Activated T-cell treated with anti-CD3 and anti-CD28 coated beads for 1 hour (primary cell): ENCODE measurements at places on chromosomes 2 and 18.

DNA sequence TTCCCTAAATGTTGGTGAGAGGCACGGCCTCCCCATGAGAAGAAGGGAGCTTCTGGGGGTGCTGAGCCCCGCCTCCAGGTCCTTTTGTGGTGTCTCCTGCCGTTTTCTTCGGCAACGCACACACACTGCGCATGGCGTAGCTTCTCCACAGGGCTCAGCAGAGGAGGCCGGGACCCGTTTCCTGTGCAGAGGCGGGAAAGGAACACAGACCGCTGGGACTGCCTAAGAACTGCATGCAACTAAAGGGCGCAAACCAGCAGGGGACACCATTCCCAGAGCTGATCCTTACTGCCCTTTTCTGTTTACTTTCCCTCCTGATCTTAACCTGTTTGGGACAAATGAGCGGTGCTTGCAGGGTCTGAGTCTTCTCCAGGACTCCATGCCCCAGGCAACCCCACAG lies 90.3 kb upstream of the CAPN13 start:
- DNase-seq = no peak

- no peak for DNase-seq
These were observed 65.1 kb downstream of the USP34 start for GRCh38 chr2:61405813-61406212.

DNA sequence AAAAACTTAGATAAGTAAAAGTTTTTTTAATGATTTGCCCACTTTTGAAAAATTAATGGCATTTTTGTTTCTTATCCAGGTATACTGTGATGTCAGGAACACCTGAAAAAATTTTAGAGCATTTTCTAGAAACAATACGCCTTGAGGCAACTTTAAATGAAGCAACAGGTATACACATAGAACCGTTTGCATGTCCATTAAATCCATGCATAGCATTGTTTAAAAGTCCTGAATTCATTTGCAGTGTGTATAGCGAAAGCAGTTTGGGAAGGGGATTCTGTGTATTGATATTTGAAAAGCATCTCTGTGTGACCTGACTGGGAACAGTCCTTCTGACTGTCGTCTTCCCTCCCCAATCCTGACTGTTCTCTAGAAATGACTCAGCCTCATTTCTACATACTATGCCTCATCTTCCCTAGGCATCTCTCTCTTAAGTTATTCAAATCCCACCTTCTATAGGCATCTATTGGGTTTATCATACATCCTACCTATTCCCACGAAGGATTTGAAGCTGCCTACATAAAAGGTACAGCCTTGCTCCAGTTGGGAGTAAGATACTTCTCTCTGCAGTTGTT lies 79.2 kb upstream of the MAP3K20 start:
- DNase-seq = no peak

DNA sequence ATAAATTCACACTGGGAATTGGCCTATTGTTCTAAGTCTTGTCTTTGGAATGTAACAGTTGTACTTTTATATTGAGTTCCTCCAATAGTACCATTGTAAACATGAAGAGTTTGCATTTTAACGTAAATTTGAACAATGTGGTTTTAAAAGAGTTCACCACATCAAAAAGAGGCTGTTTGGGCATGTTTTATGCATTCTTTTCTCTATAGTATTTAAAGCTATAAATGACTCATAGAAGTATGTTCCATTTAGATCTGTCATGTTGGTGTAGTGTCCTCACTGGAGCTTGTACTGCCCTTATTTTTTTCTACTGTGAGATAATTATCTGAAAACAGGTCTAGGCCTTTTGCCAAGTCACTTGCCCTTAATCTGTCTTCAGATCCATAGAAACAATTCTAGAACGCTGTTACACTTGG lies 141.9 kb downstream of the RHBDD1 start:
- DNase-seq = no peak

DNA sequence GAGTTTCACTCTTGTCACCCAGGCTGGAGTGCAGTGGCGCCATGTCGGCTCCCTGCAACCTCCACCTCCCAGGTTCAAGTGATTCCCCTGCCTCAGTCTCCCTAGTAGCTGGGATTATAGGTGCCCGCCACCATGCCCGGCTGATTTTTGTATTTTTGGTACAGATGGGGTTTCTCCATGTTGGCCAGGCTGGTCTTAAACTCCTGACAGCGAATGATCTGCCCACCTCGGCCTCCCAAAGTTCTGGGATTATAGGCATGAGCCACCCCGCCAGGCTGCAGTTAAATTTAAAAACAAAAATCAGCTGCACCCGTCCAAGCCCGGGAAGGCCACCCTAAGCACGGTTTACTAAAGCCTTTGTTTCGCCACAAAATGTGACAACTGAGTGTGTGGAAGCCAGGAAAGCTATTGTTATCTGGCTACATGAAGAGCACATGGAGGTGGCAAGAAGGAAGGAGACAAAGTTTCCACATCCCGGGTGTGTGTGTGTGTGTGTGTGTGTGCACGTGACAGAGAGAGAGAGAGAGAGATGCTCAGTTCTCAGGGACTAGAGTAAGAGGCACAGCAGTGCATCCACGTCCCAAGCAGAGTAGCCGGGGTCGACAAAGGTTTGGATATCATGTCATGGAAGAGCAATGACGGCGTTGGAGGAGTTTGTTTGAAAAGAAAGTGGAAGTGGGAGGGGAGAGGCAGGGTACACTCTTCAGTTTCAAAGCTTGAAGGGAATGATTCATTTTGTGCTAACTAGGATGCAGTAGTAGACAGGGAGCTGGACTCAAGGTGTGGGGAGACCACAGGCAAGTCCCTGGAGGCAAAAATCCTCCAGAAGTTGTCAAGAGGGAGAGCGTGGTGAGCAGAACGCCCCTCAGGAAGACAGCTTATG lies 20.1 kb downstream of the INPP5D start:
- no peak for DNase-seq

DNA sequence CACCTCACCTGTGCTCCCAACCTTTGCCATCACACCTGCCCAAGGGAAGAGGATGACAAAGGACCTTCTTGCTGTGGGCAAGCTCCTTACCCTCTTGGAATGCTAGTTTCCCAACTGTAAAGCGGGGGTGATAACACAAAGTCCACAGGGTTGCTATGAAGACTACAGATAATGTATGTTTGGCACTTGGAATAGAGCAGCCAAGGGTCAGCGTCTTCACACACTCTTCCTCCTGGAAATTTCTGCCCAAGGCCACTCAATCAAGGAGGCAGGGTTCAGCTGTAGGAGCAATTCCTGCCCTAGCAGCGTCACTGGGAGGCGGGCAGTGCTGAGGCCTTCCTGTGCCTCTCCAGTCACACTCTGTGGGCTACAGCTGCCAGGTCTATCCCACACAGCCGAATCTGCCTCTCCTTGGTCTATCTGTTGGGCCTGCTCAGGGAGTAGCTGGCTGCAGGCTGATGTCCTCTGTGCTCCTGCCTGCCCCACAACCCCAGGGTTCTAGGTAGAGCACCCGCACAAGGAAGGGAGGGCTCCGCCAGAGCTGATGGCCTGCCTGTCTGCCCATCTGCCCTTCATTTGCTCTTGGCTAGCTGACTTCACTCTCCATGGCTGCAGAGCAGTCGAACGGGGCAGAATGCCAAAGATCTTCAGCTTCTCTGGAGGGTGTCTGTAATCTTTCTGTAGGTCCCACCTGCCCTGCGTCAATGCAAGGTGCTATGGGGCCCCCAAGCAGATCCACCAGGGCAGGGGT lies 91.9 kb downstream of the MRO start:
- DNase-seq = no peak

GRCh38 chr2:64848363-64848762 lies 140.8 kb upstream of the SLC1A4 start:
- DNase-seq = no peak

- no peak for DNase-seq
These were observed 14.5 kb upstream of the C2orf69 start for GRCh38 chr2:199896617-199897016.

GRCh38 chr2:201257956-201258665 lies 2.2 kb upstream of the CASP8 start:
- DNase-seq = peak; percentile 86

GRCh38 chr2:172230889-172231401 lies 128.2 kb upstream of the DLX2 start:
- no peak for DNase-seq

- DNase-seq = no peak
These were observed 60.6 kb downstream of the CYB5A start for GRCh38 chr18:74230922-74231714.

DNA sequence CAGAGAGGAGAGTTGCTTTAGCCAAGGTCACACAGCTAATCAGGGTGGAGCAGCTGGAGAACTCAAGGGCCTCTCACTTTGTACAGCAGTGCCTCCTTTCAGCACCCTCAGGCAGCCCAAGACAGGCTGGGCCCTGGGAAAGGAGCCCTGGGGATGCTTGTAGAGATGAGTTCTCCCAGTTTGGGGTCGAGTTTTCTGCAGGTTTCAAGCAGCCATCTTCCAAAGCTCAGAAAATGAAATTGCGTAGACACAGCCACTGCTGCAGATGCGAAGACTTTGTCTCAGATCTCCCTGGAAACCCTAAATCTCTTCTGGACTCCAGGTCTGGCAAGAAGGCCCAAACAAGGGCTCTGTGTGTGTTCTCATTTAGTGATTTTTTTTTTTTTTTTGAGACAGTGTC lies 22.5 kb downstream of the THNSL2 start:
- DNase-seq = no peak

DNA sequence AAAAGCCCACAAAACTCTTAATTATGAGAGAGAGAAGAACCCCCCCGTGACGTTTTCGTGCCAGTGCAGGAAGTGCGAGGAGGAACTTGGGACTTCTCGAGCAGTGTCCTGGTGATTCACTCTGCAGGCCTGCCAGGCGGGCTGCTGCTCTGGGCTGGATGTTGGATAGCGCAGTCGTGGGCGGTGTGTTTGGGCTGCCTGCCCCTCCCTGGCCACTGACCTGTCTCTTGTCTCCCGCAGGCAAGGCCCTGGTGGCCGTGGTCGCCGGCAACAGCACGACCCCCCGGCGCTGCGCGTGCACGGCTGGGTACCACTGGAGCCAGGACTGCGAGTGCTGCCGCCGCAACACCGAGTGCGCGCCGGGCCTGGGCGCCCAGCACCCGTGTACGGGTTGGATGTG lies 29.0 kb downstream of the TNFRSF11A start:
- DNase-seq = no peak

GRCh38 chr2:159124441-159124911 lies 156.0 kb downstream of the TANC1 start:
- DNase-seq = no peak

GRCh38 chr2:235914756-235915155 lies 253.4 kb downstream of the GBX2 start:
- no peak for DNase-seq

- no peak for DNase-seq
These were observed 5.1 kb downstream of the ITGB6 start for GRCh38 chr2:160194946-160195345.

- no peak for DNase-seq
These were observed 48.2 kb upstream of the KDM3A start for GRCh38 chr2:86392873-86393518.

- DNase-seq = no peak
These were observed 649 bp downstream of the FECH start for GRCh38 chr18:57585855-57586250.

DNA sequence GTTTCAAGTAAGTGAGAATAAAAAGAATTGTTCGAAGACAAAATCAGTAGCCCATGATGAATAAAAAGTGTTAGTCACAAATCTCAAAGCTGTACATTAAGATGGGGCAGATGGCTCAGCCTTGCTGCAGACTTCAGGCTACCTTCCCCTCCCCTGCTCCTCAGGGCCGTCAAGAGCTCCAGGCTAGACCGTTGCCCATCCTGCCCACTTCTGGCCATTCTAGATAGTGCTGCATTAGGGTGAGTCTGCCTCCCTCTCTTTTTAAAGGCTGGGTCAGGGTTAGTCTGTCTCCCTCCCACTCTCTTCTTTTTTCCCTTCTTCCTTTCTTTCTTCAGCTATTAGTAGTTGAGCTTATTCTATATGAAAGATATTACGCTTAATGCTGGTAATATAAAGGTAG lies 86.0 kb downstream of the MAPRE2 start:
- DNase-seq = no peak

DNA sequence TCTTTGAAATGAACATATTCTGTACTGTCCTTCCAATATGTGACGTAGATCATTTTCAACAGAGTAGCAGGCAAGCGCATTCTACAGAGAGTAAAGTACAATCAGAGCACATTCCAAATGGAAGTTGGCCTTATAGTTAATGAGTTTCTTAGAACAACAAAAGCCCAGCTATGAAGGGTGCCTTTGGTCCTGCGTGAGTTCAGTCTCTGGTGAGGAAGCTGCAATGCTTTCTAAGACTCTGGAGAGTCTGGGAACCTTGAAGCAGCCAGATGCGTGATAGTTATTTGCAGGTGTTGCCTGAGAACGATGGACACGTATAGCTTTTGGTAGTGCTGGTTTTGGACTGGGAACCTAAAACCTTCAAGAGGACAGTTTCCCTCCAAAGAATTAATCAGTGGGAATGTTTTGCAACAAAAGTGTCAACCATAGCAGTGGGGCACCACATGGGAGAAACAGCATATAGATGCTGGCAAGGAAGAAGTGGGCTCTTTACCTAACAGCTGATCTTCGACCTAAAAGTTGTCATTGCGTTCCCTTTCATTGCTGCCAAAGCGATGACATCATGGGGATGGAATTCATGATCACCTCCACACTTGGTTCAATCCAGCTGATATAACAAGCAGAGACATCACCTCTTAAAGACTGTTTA lies 9.3 kb upstream of the SNORC start:
- DNase-seq = no peak

DNA sequence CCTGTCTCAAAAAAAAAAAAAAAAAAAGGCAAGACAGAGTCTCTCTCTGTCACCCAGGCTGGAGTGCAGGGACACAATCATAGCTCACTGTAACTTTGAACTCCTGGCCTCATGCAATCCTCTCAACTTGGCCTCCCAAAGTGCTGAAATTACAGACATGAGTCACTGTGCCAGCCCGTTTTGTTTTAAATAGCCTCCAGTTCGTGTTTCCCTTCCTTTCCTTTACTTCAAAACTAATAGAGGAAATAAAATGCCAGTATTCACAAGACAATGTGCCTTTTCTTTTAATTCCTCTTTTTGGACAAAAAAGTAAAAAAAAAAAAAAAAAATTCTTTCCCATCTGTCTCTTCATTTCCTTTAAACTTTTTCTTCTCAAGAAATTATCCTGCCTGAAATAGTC lies 54.5 kb upstream of the ACMSD start:
- no peak for DNase-seq

DNA sequence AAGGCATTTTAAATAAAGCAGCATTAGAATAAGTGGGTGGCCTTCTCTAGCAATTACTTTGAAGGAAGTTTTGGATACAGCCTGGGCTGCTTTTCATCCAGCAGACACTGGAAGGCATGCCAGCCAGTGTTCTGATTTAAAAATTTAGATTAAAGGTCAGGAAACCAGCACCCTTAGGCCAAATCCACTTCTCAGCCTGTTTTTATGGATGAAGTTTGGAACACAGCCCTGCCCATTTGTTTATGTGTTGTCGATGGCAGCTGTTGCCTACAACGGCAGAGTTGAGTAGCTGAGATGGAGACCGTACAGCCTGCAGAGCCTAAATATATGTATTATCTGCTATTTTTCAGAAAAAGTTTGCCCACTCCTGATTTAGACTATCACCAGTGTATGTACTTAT lies 313.6 kb upstream of the ACVR2A start:
- DNase-seq = no peak

GRCh38 chr18:53101536-53102105 lies 761.6 kb downstream of the DCC start:
- no peak for DNase-seq
